ENCODE measurements at places on chromosomes 1 and 21.

DNA sequence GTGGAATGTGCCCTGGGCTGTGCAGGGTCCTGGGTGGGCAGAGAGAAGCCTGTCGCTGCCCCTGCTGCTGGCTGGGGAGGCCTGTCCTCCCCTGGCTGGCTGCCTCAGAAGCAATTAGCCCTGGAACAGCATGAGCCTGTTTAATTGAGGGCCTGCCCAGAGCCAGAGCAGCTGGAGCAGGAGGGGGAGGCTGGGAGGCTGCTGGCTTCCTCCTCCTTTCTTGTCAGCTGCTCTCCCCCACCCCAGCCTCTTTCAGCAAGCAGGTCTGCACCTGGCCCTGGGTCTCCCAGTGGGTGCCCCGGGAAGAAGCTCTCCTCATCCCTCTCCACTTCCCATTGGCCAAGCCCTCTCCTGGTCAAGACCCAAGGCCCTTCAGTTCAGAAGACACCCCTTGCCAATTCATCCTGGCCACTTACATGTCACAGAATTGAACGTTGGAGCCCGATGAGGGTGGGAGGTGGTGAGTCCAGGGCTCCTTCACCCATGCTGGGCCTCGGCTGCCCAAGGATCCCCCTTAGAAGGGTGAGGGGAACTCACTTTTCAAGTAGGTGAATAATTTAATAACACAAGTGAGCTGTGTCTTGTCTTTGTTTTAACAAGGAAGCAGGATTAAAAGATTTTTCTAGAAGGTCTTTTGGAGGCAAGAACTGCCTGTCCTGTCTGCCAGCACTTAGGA is 13.2 kb downstream of the AMPD2 start:
- DNase-seq: peak; percentile 67

- DNase-seq: no peak
Measured at GRCh38 chr21:44615911-44616590, 4.2 kb downstream of the KRTAP10-8 start.

- peak; percentile 30 for DNase-seq
Measured at GRCh38 chr1:30320581-30320890, 402.8 kb downstream of the MATN1 start.

GRCh38 chr21:34243562-34243961 is 120.2 kb upstream of the KCNE2 start:
- no peak for DNase-seq

DNA sequence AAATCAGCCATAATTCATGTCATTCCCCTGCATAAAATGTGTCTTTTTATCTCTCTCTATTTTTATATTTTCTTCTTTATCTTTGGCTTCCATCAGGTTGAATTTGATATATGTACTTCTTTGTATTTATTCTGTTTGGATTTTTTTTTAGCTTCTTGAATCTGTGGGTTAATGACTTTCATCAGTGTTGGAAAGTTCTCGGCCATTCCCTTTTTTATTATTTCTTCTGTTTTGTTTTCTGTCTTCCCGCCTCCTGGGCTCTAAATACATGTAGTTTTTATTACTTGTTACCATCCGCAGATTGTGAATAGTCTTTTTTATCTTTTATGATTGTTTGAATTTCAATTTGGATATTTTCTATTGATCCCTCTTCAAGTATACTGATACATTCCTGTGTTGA is 637.5 kb downstream of the NPHP4 start:
- DNase-seq: no peak

DNA sequence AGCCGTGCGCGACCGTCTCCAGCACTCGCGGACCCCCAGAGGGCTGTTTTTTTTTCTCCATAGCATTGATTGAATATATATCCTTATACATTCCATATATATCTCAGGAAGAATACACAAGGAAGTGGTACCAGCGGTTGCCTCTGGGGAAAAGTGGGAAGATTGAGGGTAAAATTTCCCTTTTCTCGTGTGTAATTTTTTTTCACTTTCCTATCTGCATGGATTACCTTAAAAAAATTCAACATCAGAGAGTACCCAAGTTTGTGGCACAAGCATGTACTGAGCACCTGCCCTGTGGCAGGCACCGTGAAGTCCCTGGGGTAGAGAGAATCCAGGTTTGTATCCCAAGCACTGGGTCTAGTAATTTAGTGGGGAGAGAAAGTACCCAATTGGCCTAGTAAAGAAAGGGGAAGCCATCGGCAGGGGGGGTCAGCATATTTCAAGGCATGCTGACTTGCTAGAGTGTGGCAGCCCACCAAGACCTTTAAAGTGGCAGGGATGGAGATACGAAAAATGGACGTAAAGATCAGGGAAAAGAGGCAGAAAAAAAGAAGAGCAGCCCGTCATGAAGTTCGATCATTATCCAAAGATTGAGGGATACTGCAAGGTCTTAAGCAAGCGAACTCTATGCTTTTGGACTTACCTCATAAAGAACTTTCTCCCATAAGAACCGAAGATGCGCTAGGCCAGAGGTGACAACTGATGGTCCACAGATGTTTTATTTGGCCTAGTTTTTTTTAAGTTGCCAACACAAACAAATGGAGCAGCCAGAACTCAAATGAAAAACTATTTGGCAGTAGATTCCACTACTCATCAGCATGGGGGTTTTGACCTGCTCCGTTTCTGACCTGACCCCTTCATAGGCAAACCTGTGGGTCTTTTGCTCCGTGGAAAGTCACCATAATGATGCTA is 1.5 kb upstream of the HMGN1 start:
- DNase-seq: no peak

DNA sequence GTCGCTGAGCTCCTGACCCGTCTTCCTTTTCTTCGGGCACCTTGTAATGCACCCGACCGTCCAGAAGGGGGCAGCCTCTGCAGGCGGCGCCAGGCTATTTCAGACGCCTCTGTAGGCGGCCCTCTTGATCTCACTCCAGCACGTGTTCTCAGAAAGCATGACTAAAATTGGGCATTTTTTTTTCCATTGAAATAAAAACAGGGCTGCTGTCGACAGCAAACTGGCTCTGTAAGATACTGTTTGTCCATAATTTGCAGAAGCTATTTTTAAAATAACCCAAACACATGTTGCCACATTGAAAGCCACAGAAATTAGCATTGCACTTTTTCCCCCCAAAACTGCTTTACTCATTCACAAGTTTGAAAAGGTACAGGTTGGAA is 78.0 kb downstream of the STUM start:
- DNase-seq: peak; percentile 55

DNA sequence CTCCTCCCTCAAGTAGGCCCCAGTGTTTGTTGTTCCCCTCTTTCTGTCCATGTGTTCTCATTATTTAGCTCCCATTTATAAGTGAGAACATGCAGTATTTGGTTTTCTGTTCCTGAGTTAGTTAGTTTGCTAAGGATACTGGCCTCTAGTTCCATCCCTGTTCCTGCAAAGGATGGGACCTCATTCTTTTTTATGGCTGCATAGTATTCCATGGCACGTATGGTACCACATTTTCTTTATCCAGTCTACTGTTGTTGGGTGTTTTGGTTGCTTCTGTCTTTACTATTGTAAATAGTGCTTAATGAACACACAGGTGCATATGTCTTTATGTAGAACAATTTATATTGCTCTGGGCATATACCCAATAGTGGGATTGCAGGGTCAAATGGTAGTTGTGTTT is 232.9 kb downstream of the TPR start:
- no peak for DNase-seq

DNA sequence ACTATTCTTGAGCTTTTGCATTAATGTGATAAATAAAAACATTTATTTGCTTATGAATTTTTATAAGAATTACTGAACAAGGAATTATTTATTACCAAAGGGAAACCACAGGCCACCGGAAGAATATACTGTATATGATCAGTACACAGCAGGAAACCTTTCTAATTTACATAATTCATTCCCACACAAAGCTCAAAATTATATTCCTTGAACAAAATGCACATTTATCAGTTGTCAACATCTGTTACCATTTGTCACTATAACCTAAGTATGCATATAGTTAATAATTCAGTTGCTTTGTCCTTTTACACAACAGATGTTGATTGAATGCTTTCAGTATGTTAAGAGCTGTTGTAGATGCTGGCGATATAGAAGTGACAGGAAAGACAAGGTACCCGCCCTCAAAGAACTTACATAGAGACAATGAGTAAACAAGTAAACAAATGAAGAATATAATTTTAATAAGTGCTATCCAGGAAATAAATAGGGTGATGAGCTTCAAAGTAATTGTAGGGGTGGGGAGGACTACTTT is 27.2 kb downstream of the VPS45 start:
- DNase-seq: no peak

DNA sequence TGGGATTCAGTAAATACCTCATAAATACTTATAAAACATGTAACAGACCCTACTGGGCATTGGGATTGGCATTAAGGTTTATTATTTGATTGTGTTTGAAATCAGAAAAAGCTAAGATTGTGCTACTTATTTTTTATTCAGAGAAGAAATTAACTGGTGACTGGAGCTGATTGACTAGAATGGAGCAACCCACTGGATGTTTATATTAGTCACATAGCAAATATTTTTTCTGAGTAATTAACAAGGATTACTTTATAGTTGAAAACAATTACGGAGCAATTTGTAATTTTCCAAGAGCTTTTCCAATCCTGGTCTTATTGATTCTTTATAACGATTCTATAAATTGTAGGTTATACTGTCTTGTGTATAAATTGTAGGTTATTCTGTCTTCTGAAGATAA is 208.7 kb downstream of the HLX start:
- DNase-seq: no peak

DNA sequence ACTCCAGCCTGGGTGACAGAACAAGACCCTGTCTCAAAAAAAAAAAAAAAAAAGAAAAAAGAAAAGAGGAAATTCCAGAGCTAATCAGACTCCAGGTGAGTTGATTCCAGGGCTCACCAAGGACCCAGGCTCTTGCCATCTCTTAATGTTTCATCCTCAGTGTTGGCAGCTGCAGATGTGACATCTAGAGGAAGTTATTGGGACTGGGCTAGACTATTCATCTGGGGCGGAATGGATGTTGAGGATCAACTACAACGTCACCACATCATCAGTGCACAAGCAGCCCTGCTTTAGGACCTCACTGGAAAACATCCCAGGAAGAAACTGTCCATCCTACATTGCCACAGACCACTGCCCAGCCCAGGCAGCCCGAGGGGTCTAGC is 28.6 kb upstream of the PARP1 start:
- no peak for DNase-seq

DNA sequence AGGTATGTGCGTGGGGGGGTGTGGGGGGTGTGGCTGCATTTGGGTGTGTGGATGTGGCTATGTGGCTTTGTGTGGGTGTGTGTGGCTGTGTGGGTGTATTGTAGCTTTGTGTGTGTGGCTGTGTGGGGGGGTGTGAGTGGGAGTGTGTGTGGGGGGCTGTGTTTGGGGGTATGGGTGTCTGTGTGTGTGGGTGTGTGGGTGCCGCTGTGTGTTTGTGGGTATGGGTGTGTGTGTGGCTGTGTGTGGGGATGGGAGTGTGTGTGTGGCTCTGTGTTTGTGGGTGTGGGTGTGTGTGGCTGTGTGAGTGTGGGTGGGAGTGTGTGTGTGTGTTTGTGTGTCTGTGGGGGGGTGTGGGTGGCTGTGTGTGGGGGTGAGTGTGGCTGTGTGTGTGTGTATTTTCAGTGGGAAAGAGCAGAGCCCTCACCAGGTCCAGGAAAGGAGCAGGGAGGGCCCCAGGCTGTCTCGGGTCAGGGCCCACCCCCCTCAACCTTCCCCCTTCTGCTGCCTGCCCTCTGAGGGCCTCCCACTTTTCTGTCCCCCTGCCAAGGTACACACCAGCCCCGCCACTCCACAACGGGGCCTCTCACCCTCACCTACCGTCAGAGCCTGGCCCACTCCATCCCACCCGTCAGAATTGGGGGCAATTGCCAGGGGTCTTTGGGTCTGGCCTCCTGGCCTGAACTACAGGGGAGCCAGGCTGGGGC is 1.9 kb upstream of the COL8A2 start:
- no peak for DNase-seq

DNA sequence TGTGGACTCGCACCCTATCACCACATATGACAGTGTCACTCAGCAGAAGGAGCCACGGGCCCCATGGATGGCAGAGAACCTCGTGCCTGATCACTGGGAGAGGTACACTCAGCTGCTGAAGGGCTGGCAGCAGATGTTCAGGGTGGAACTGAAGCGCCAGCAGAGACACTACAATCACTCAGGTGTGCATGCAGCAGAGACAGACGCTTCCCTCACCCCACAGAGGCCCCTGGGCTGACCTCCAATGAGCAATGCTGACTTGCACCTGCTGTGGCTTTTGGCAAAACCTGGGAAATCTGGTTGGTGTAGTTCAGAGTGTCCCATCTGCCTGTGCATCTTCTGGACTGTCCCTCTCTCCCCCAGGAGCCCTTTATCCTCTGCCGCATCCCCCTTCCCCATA is 51.9 kb downstream of the KIAA1614 start:
- no peak for DNase-seq

DNA sequence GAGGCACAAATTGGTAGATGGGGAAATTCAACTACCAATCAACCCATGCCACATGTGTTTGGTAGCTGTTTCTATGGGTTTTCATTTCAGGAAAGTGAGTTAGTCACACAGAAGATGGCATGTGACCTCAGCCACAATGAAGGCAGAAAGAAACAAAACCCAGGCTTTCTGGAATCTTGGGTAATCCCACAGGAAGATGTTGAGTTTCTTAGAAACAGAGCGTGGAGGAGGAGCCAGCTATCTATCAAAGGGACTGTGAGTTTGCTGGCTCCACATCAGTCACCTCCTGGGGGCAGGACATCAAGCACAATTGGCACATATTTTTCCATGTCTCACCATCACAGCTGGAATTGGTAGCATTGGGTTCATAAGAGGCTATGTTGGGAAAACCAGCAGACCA is 188.9 kb upstream of the PLXNA2 start:
- no peak for DNase-seq

- DNase-seq: no peak
Measured at GRCh38 chr1:234526922-234527321, 47.9 kb upstream of the TARBP1 start.

- DNase-seq: no peak
Measured at GRCh38 chr21:41664881-41665765, 101.7 kb downstream of the RIPK4 start.

GRCh38 chr1:92663775-92664174 is 121.1 kb downstream of the EVI5 start:
- no peak for DNase-seq

GRCh38 chr1:10087210-10087609 is 54.5 kb downstream of the UBE4B start:
- DNase-seq: no peak
